Stimulated activated CD8-positive, alpha-beta memory T cell treated with anti-CD3 and anti-CD28 coated beads, Interleukin-4, amount 100 ng/mL, for 1 hour (primary cell): ENCODE measurements at places on chromosomes 1 and 21.

DNA sequence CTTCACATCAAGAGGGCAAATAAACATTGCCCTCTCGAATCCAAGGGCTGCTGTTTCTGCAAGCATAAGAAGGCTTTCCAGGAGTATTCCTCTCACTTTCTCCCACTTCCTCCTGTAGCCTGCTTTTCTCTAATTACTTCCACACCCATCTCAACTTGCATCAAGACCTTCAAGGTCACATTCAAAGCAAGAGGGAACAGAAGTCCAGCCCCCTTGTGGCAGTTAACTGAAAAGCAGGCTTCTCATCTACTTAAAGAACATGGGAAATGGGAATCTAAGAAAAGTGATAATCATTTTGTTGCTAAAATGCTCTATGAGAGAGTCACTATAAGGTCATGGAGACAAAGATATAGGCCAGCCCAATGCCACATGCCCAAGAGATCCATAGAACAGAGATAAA lies 874.4 kb downstream of the KCNT2 start:
- DNase-seq: no peak

GRCh38 chr1:219568733-219569132 lies 44.2 kb downstream of the ZC3H11B start:
- DNase-seq: no peak

GRCh38 chr1:32701421-32701911 lies 1.1 kb downstream of the SYNC start:
- no peak for DNase-seq

GRCh38 chr1:55367273-55367672 lies 152.1 kb upstream of the USP24 start:
- no peak for DNase-seq

- DNase-seq: no peak
These were observed 54.1 kb upstream of the CFAP298 start for GRCh38 chr21:32666258-32666657.

DNA sequence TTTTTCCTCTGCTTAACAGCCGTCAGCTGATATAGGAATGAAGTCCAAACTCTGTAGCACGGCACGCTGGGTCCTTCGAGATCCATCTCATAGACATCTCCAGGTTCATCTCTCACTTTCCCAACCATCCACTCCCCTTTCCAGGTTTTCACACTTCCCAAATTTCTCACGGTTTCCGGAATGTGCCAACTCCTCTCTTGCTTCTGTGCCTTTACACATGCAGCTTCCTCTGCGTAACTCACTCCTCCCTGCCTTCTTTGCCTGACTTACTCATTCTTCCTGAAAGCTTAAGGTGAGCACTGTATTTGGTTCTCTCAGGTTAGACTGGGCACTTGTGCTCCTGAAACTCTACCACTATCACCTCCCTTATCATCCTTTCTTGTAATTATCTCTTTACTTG lies 168.4 kb downstream of the PCNX2 start:
- no peak for DNase-seq
